ENCODE measurements at places on chromosomes 12 and 14.

- no peak for DNase-seq
Observed at GRCh38 chr14:54664961-54665360, 98.0 kb downstream of the SAMD4A start.

DNA sequence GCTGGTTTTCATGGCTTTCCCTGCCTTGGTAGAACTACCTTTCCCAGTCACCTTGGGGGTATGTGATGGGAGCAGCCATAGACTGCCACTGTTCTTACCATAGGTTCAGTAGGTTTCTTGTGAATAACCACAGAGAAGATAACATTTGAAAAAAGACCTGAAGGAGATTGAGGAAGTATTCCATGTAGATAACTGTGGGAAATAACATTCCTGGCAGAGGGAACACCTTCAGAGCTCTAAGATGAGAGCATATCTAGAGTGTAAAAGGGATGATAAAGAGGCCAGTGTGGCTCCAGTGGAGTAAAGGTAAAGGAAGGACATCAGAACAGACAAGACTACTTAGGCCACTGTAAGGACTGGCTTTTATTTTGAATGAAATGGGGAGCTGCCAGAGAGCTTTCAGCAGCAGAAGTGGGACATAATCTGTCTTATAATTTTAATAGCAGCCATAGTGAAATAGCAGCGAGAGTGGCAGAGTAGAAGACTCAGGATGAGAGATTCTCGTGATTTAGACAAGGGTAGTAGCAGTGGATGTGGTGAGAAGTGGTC is 82.6 kb upstream of the KCNH3 start:
- DNase-seq: no peak

DNA sequence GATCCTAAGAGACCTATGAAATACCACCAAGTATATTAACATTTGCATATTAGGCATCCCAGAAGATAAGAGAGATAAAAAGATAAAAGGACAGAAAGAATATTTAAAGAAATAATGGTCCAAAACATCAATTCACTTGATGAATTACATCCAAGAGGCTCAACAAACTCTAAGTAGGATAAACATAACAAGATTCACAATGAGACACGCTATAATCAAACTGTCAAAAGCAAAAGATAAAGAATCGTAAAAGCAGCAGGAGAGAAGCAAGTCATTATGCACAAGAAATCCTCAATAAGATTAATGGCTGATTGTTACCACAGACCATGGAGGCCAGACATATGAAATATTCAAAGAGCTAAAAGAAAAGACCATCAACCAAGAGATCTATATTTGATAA is 79.6 kb downstream of the PLCZ1 start:
- DNase-seq: no peak

DNA sequence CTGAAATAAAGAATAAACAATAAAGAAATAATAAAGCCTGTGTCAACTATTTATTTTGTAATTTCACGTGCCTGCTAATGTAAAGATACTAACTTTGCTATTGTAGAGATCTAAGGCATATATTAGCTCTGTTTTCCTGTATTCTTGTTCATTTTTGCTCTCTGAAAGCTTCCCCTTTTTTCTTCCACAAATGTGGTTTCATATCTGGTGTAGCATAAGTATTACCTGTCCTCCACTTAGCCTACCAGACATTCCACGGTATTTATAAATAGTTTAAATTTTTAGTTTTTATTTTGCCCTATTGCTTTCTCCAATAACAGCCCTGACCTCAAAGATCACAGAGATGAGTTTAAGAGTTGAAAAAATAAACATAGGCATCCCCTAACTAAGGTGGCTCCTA is 92.6 kb upstream of the ATP2B1 start:
- DNase-seq: no peak

- peak; percentile 24 for DNase-seq
Observed at GRCh38 chr12:31325524-31325875, 450 bp downstream of the SINHCAF start.

DNA sequence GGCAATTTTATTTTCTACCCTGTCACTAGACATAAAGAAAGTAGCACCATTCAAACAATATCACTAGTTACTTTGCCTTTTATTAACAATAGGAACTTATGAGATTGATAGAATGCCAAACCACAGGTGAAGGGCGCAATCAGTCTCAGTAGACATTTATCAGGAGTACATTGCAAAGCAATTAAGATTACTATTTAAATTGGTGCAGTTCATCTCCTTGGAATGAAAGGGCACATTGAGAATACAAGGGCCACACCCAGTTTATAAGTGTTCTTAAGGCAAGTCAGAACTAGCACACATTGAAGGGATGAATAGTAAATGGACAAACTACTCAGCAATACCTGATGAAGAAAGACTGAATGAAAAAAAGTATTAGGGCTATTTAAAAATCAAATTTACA is 601.4 kb downstream of the C12orf50 start:
- DNase-seq: no peak

DNA sequence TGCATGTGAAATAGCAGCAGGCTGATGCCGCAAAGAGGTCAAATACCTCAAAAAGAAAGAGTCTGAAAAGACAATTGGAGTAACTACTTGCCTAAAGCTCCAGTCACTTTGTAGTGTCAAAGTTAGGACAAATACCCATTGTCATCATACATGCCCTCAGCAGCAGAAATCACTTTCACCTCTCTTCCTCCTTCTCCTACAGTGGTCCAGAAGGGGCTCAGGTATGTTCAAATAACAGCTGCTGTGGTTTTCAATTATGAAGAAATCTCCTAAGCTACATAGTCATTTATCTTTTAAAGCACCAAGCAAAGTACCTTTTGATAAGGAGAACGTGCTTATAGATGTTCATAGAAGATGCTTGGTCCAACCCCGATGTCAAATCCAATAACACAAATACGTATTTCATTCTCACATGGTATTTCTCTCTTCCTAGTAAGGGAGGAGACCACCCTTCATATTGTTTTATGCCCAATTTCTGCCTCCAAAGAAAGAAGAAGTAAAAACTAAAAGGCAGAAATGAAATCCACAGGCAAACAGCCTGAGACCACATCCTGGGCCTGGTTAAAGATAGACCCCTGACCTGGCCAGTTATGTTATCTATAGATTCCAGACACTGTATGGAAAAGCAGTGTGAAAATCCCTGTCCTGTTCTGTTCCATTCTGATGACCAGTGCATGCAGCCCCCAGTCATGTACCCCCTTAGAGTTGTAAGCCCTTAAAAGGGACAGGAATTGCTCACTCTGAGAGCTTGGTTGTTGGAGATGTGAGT is 23.7 kb downstream of the GYS2 start:
- DNase-seq: no peak

DNA sequence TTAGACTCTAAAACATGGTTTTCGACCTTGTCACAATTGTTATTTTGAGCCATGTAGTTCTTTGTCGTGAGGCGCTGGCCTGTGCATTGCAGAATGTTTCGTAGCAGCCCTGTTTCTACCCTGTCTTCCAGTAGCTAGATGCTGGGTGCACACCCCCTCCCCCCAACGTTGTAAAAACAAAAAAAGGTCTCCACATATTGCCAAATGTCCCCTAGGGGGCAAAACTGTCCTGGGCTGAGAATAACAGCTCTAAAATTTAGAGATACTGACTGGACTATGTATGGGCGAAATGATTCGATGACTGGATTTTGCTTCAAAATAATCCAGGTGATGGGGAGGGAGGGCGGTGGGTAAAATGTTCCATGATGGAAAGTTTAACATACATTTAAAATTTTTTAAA is 126.1 kb upstream of the FUT8 start:
- no peak for DNase-seq

GRCh38 chr12:56804169-56804568 is 41.0 kb downstream of the HSD17B6 start:
- DNase-seq: no peak

DNA sequence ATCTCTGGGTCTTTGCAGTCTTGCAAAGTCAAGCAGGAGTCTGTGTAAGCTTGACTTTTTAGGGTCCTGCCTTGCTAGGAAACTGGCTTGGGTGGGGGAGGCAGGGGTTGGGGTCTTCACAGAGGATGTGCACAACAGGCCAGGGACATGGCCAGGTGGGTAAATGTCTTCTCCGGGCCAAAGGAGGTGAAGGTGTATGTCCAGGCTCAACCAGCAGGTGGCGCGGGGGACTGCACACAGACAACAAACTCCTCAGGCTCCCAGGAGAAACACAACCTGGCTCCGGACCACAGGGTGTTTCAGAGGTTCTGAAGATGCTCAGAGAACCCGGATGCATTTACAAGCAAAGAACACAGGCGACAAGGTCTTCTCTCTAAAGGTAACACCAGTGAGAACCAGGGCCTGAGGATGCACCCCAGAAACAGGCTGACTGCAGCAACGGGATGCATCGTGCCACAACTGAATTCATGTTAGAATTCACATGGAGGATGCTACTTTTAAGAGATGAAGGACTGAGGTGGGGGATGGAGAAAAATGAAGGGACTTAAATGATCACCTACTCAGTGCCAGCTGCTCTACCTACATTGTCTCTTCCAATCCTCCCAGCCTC is 56.0 kb downstream of the PLEKHG3 start:
- peak; percentile 9 for DNase-seq
